ENCODE measurements at places on chromosomes 16 and 17. TPM values are rescaled to one million over a fixed set of nuclear protein-coding genes. Genes with fewer than 3 reads are reported as not detected.
A peak's percentile ranks its signal among the peaks of the same experiment; 100 is the strongest.

DNA sequence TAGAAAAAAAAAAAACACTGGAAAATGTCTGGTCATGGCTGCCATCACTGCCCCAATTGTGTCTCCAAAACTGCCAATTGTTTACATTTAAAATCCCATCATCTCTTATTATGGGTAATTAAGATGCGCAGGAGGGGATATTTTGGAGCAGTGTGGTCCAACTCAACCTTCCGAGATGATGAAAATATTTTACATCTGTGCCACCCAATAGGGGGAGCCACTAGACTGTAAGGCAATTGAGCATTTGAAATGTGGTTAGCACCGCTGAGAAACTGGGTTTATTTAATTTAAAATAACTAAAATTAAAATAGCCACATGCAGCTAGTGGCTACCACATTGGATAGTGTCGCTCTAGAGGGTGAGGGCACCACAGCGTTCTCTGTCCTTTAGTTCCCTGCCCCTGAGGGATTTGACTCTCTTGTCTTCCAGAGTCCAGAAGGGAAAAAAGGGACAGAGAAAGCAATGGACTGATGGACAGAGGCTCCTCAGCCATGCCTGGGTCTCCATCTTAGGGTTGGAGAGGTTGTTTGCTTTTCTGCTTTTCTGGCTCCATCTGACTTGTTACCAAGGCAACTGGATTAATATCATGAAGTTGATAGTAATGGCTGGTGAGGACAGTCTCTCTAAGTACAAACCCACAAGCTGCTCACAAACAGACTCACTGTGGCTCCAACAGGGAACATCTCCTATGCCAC is 3.5 kb downstream of the MPO start:
- DNase-seq = no peak

DNA sequence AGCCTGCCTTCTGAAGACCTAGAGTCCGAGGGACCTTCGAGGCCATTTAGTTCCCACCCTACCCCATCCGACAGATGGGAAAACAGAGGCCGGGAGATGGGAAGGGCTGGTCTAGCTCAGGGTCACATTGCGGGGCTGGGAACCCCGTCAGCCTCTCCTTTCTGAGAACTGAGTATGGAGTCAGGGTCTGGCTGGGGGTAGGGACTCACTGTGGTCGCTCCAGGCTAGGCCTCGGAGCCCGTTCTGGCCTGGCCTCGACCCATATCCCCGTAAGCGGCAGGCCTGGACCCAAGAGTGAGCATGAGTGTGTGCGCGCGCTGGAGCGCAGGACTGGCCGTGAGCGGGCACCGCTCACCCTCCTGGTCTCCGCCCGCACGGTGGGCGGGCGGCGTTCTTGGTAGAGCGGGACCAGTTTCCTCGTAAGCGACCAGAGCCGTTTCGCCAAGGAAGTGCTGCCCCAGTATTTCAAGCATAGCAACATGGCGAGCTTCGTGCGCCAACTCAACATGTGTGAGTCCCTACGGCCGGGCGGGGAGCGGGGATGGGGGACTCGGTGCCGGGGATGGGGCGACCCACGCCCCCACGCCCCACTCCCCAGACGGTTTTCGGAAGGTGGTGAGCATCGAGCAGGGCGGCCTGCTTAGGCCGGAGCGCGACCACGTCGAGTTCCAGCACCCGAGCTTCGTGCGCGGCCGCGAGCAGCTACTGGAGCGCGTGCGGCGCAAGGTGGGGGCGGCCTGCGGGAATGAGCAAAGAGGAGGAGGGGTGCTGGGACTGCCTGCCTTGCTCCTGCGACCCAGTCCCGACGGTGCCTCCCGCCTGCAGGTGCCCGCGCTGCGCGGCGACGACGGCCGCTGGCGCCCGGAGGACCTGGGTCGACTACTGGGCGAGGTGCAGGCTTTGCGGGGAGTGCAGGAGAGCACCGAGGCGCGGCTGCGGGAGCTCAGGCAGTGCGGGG is 855 bp downstream of the HSF4 start:
- no peak for DNase-seq

- DNase-seq = no peak
Measured at GRCh38 chr17:57724729-57725125, 20.4 kb downstream of the CCDC182 start.

- no peak for DNase-seq
Measured at GRCh38 chr16:87700406-87701077, 65.2 kb downstream of the KLHDC4 start.

- peak; percentile 43 for DNase-seq
Measured at GRCh38 chr17:44556166-44556831, 985 bp upstream of the FZD2 start.

DNA sequence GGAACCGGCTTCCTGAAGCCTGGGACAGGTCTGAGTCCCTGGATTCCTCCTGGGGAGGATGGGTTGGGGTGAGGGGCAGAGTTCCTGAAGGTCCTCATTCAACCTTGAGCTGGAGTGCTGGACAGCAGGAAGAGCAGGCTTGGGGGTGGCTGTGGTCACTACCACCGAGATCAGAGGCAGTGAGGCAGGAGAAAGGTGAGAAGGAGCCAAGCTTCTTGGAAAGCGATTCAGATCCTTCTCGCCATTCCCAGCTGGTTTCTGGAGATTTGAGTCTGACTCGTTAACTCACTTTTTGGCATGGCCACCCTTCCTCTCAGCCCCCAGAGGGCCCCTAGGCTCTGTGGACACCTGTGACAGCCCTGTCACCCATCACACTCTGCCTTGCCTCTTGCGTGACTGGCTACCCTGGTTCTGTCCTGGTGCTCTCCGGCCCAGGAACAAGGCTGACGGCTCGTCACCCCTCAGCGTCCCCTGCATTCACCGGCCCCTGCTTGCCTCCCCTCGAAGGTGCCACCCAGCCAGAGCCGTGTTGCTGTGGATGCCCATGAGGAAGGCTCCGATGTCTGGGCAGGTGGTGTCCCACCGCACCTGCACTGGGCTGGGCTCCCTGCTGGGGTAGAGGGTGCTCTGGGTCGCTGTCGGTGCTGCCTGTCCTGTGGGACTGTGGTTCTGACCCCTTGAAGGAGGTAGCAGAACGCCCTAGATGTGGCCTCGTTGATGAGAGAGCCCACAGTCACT is 9.7 kb upstream of the TIMP2 start:
- no peak for DNase-seq

DNA sequence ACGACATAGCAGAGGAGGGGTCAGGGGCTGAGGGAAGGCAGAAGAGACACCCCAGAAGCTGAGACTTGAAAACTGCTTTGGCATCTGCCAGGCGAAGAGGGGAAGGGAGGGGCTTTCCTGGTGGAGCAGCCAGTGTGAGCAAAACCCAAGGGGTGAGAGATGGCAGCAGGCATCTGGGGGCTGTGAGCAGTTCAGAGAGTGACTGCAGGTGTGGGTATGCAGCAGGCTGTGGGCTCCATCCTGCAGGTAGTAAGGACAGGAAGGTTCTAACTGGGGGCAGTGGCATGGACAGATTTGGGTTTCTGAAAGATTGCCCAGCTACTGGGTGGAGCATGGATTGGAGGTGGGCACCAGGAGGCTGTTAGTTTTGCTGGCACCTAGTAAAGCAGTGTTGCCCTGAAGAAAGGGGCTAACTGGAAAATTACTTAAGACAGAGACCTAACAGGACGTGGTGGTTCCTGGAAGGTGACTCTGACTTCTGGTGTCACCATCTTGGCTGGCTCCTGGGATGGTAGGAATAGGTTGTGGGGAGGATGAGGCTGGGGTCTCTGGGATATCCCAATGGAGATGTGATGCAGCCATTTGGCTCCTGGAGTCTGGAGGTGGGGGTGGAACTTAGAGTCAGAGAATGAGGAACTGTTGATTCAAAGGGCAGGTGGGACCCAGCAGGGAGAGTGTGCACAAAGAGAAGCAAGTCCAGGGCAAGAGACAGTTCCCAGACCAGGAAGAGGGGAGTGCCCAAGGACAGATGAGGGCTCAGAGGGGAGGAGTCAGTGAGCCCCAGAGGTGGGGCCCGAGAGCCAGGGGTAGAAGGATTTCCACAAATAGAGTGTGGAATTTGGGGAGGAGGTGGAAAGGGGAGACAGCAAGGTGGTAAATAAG is 11.2 kb downstream of the BCL7C start:
- DNase-seq = no peak

DNA sequence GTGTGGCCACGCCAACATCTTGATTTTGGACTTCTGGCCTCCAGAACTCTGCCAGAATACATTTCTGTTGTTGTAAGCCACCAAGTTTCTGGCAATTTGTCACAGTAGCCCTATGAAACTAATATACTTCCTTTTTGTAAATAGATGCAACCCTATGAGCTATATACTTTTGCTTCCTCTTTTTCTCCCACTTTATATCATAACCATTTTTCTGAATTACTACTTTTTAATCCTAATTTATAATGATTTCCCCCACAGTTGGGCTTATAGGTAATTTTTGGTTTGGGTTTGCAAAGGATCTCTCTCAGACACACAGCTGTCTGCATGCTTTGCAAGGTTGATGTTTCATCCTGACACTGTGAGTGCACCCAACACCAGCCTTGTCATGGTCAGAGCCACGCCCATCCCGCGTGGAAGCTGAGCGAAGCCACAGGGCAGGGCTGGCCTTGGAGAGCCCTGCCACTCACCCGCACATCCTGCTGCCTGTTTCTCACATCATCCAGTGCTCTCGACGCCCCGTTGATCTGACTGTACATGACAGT is 5.8 kb downstream of the TRIM25 start:
- DNase-seq = no peak

DNA sequence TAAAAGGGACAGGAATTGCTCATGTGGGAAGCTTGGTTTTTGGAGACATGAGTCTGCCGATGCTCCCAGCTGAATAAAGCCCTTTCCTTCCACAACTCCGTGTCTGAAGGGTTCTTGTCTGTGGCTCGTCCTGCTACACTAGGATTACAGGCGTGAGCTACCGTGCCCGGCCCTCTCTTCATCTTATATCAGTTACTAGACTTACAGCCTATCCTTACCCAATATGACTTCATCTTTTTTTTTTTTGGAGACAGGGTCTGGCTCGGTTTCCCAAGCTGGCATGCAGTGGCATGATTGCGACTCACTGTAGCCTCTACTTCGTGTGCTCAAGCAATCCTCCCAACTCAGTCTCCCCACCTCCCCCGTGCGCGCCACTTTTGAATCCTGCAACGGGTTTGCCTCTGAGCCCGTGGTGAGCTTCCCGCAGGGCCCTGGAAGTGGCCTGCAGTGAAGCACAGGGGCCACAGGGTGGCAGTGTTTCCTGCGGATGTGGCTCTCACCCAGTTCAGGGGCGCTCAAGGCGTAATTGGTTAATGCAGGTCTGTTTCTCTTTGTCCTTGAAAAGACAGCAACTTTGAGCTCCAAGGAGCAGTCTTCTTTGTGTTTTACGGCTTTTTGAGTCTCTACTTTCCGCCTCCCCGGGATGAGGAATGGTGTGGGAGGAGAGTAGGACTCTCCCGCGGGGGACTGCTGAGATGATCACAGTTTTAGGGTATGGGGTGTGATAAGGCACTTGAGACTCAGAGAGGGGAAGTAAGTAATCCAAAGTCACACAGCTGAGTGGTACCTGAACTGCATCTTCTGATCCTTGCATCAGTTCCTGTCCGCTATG is 22.7 kb upstream of the GPRC5B start:
- DNase-seq = peak; percentile 83

GRCh38 chr16:85173146-85173980 is 61.1 kb upstream of the CIBAR2 start:
- DNase-seq = peak; percentile 55

DNA sequence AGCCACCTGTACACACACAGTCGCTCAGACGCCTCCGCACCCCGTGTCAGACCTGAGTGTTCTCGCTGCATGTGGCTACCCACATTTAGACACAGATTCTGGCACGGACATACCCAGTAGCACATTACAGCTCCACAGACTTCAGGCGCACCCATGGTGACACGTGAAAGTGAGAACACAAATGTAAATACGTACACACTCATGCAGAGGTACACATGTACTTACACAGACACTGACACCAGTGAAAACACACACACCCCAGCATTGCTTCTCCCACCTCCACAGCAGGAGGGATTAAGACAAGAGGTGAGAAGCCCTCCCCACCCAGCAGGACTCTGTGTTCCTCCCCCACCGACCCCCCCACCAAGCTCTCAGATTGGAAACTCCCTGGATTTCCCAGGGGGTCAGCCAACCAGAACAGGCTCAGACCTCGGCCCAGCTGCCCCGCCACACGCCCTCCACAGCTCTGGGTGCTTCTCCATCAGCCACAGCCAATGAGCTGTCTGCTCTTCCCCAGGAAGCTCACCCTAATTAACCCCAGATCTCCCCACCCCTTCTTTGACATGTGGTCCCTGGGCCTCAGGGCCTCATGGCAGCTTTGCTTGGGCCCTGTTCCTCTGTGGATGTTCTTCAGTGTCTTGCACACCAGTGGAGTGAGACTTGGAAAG is 5.3 kb upstream of the FOXN1 start:
- DNase-seq = no peak

DNA sequence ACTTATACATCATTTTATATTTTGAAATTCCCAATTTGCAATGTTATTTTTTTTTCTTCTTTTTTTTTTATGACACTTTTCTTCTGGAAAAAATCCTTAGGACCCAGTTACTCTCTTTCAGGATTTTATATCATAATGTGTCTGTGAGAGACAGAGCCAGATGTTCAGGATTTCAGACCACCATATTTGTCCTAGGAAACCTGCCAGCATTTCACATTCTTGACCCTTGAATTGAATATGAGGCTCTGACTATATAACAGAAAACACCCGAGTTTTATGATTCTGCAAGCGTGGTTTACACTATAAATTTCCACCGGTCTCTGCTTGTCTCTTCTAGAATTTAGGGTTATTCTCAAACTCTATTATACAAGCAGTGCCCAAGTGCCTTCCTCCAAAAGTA is 621.0 kb downstream of the WWOX start:
- DNase-seq = no peak

GRCh38 chr16:48102083-48103008 is 53.4 kb downstream of the ABCC12 start:
- DNase-seq = no peak

DNA sequence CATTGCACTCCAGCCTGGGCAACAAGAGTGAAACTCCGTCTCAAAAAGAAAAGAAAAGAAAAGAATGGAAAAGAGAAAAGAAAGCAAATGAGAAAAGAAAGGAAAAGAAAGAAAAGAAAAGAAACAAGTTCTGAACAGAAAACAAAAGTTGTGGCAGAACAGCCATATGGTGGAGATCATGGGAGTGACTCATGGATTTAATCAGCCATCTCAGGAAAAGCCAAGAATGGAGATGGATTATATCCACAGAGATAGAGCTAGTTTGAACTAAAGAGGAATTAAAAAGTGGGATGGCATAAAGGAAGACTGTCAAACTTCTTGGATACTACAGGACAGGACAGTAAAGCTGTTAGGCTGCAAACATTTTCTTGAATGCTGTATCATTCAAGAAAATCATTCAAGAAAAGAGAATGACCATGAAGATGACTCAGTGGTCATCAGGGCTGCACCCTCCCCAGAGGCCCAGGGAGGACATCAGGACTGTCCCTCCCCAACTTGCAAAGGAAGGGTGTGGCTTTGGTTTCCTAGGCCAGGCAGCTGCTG is 120.6 kb downstream of the USP22 start:
- DNase-seq = no peak

- no peak for DNase-seq
Measured at GRCh38 chr17:80432350-80432955, 17.5 kb downstream of the ENDOV start.

GRCh38 chr17:14058051-14058450 is 11.3 kb upstream of the COX10 start:
- DNase-seq = no peak

KRTAP3-1 gene
- not detected for total RNA-seq

PTX4 gene
- 0.21 TPM for total RNA-seq

ROGDI gene
- 46.2 TPM for total RNA-seq
